HT1080 (cell line): ENCODE measurements at places on chromosomes 7 and 10.

DNA sequence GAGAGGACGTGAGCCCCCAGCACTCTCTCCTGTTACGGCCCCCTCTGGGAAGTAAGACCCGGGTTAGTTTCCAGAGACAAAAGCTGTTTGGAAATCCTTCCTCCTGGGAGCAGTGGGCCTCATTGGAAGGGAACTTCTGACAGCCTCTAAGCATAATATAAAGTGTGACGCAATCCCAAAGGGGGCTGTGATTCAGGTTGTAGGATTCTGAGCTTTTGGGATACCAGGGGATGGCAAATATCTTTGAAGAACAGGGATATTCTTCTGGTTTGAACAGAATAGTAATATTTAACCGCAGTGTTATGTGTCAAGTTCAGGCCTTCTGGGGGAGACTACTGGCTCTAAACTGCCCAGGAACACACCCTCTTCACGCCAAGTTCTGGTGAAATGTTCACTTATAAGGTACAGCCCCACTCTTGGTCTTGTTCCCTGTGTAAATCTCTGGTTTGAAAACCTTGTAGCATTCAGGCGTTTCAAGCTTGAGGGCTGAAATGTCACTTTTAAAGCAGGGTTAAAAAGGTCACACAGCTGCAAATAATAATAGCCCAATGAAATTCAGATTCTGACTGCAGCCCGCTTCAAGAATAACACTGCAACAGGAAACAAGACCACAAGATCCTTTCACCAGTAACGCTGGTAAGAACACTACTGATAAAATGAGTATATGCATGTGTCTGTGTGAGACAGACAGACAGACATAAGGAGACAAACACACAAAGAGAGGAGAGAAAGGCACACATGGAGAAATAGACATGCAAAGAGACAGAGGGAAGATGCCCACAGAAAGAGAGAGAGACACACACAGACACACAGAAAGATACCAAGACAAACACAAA lies 69.0 kb downstream of the CREB5 start:
- no peak for DNase-seq

DNA sequence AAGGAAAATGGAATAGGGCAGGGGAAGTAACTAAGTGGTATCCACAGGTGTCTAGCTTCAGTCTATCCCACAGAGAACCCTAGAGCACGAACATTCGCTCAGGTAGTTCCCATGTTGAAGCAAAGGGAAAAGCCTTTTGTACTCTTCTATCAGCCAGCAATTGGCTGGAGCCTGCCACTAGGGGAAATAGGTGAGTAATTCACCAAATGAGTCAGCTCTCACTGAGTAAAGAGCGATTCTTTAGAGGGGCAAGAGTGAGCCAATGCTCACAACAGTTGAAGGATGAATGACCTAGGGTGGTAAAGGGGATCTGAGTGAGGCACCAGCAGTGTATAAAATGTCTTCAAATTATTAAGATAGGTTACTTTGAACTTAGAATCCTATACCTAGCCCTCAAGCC lies 94.1 kb upstream of the ZNF800 start:
- peak; percentile 41 for DNase-seq

GRCh38 chr10:119535837-119536507 lies 6.5 kb downstream of the RGS10 start:
- no peak for DNase-seq

GRCh38 chr10:33808475-33808874 lies 474.0 kb upstream of the NRP1 start:
- peak; percentile 17 for DNase-seq

GRCh38 chr7:99312316-99313203 lies 13.1 kb upstream of the ARPC1A start:
- peak; percentile 60 for DNase-seq

DNA sequence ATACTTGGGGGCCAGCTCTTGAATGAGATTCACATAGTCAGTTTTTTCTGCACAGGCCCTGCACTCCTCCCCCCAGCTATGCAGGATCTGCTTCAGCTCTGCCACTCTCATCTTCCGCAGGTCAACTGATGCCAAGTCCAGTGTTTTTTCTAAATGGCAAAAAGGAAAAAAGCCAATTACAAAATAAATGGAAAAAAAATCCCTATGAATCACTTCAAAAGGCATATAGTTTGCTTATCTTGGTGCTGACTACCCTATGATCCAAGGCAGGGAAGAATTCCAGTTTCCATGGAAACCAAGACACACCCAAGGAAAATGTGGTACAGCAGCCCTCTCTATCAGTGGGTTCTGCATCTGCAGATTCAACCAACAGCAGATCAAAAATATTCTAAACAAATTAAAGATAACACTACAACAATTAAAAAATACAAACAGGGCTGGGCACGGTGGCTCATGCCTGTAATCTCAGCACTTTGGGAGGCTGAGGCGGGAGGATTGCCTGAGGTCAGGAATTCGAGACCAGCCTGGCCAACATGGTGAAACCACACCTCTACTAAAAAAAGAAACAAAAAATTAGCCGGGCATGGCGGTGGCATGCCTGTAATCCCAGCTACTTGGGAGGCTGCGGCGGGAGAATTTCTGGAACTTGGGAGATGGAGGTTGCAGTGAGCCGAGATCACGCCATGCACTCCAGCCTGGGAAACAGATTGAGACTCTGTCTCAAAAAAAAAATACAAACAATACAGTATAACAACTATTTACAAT lies 17.6 kb downstream of the CDNF start:
- DNase-seq: peak; percentile 92

DNA sequence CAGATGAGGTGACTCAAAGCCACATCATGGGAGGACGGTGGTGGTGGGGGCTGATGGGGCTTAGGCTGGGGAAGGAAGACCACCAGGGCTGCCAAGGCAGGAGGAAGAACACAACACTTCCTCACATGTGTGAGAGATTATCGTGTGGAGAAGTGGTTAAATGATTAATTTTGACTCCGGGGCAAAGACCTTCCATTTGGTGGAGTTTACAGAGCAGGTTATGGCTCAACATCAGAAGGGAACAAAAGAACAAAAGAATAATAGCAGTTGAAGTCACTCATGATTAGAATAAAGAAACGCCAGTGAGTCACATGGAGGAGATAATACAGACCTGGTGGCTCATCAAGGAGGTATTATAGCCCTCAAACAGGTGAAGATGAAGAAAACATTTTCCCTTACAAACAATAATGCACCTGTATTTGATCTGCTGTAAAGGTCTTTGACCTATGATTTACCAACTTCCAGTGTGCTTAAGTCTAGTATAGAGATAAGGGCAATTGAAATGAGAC lies 170.1 kb downstream of the PKD1L1 start:
- DNase-seq: peak; percentile 53

DNA sequence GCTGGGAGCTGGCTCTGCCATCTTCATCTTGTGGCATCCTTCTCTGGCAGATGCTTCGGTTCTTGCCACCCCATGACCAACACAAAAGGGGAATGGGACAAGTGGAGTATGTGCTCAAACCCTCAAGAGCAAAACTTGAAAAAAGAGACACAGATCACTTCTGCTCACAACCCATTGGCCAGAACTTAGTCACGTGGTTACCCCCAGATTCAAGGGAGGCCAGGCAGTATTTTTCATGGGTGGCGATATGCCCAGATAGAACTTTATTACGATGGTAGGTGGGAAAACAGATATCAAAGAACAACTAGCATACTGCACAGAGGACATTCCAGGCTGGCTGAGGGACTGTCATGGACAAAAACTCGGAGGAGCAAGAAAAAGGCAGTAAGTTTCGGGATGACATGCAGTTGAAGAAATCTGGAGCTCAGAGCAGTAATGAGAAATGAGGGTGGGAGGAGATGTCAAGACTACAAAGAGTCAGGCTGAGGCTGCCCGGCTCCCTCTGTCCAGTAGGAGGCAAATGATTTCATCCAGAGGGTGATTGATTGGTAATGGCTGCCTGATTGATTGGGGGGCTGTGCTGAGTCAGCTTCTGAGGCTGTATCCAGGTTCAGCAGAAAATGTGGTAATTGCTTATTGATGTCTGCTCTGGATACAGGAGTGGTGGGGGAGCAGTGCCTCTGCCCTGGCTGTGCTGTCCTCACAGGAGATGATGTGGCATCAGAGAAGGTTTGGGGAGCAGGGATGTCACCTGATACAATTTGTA lies 25.3 kb downstream of the COL13A1 start:
- DNase-seq: no peak

GRCh38 chr10:32911285-32912016 lies 46.6 kb downstream of the ITGB1 start:
- no peak for DNase-seq

DNA sequence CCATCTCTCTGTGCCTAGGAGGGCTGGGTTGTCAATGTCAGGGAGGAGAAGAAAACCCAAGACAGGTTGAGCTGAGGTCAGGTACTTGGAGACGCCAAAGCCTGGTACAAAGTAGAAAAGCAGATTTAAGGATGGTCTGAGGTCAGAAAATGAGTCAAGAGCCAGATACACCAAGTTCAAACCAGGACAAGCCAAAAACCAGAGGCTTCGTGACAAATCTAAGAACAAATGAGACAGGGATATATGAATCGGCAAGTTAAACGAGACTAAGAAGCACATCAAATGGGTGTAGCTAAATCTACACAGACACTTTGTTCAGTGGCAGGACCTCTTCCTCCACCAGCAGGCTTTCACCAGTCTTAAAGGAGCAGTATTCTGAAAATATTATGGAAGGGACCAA lies 34.2 kb downstream of the C7orf33 start:
- DNase-seq: no peak

DNA sequence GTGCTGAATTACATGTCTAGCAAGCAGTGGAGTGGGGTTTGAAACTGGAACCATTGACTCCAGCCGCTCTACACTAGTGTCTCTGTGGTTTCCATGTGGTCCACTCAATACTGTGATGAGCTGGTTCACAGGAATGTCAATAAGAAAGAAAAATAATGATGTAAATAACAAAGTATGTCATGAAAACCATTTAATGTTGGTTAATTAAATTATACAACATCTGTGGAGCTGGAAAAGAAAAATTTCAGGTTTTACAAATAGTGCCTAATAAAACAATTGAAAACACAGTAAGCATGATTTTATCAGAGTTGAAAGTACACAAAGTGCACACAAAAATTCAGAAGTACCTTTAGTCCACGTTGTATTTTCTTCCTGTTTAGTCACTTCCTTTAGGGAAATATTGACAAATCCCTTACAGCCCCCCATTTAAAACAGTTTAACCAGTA lies 28.7 kb upstream of the NAMPT start:
- DNase-seq: peak; percentile 60

- no peak for DNase-seq
Measured at GRCh38 chr10:9452056-9452455, 1397.6 kb downstream of the GATA3 start.

DNA sequence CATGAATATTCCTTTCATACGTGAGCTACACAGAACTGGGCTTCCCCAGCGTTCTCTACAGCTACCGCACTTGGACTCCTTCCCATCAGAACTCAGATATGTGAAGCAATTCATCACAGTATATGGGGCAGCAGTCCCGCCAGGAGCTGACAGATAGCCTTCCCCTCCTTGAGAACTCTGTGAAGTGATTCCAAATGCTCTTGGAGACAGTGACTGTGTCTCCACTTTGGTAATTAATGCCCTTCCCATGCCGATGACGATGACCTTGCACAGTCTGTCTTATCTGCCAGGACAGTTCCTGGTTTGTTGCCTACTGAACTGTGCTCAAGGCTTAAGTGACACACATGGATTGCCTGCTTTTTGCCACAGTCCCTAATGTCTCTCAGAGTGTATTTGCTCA lies 75.0 kb upstream of the AFAP1L2 start:
- DNase-seq: no peak

- DNase-seq: peak; percentile 71
Measured at GRCh38 chr7:155702616-155703015, 58.2 kb downstream of the RBM33 start.

DNA sequence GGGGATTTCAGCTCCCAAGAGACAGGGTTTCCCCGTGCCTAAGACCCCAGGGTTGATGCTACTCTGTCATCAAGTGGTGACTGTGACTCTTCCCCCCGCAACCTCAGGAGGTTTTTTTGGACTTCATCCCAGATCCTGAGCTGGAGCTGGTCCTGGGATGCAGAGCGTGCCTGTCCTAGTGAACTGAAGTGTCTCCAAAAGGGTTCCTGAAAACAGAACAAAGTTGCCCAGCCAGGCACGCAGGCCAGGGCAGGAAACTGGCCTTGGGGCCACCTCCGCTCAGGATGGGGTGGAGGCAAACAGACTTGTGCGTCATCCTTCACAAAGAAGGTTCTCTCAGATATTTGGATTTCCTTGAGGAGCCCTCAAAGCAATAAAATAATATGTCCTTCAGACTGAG lies 118.9 kb downstream of the ITIH5 start:
- DNase-seq: no peak

GRCh38 chr10:58648131-58648530 lies 135.5 kb downstream of the BICC1 start:
- DNase-seq: no peak

DNA sequence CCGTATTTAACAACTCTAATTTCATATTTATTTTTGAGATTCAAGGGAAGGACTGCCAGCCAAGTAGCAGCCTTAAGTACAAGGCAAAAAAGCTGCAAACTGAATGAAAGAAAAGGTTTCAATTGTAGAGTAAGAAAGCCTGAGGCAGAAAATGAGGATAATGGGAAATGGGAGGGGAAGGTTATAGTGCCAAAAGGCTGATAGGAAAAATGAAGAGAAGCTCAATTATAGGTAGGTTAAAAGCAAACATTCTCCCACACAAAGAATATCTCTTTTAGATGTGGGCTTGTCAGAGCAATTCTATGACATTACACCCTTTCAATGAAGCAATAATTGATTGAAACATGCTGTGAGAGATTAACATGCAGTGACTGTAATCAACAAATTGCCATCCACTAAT lies 175.3 kb downstream of the RAPGEF5 start:
- no peak for DNase-seq

DNA sequence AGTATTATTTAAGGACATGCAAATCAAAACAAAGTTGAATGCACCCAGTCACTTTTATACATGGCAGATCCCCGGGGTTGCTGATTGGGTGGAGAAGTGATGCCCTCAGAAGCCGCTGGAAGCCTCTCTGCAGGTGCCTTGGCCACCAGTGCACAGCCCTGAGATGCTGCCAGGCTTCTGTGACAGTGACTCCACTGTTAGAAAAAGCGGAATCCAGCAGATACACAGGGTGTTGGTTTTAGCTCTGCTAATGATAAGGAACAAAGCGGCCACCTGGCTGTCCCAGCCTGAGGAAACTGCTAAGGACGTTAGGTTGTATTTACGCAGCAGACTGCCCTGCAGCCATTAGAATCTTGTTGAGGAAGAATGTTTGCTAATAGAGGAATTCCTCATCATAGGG lies 47.5 kb downstream of the JAKMIP3 start:
- no peak for DNase-seq
